ENCODE measurements at places on chromosomes 1 and 21.

DNA sequence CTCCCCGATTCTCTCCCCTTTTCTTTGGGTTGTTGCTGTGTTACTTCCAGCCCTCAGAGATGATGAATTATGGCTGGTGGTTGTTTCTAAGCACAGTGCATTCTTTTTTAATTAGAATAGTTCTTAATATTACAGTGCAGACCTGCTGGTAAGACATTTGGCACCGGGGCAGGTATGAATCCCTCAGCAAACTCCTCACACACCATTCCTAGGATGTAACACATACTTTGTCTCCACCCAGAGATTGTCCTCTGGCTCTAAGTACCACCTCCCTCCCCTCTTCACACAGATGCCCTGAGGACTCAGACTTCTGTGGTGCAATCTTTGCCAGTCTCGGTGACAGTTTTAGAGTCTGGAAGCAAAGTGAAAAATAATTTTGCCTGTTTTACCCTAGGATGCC, 143.1 kb downstream of the HLX start:
- DNase-seq: no peak

DNA sequence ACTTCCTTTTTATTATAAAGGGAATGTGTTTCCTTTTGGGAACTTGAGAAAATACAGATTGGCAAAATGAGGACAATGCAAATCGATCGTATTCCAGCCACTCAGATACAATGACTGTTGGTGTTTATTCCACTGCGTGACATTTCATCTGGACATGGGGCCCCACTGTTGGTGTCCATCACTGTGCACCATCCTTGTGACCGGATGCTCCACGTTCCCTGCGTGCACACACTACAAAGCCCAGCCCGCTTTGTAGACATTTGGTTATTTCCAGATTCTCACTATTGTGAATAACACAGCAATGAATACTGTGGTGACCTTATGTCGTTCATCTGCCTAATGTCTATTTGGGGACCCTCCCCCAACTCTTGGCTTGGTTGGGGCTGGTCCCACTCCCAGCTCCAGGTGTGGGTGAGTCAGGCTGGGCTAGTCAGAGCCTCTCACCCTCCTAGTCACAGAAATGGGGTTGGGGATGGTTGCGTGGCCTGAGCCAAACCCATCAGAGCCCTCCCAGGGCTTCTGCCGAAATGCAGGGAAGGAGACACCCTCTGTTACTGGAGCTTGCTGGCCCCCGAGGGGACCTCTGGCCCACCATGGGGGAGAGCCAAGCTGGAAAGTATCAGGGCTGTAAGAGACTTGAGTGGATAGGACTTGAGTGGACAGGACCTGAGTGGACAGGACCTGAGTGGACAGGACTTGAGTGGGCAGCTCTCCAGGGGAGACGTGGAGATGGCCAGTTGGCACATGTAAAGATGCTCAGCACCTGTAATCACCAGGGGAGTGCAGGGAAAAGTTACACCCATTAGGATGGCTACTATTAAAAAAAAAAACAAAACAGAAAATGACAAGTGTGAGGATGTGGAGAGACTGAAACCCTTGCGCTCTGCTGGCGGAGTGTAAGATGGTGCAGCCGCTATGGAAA, 57.1 kb upstream of the ADARB1 start:
- no peak for DNase-seq

GRCh38 chr1:28792644-28793121, 19.3 kb upstream of the OPRD1 start:
- DNase-seq: no peak

DNA sequence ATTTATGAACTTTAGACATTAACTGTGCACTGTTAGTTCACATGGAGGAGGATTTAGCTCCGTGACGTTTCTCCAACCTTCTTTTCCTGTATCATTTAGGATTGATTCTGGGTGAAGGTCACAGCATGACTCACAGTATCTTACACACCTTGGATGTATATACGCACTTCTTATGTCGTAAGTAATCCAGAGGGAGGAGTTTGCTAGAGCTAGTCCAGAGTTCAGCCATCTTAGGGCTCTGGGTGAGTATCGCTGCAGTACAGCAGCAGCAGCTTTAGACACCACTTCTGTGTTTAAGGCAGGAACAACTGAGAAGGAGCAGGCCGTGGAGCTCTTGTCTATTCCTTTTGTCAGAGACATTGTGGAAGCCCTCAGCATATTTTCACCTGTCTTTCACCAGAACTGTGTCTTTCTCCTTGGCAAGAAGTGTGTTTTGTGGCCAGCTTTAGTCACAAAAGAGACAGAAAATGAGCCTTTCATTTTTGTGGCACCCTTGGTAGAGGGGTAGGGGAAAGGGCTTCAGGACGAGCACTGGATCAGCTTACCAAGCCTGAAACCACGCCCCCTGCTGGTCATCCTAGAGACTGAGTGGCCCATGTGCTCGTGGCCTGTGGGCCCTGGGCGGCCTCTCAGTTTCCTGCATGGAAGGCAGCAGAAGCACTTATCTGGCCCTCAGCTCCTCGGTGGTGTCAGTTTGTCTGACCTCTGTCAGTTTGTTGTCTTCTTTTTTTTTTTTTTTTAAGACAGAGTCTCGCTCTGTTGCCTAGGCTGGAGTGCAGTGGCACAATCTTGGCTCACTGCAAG, 64.0 kb downstream of the ADARB1 start:
- peak; percentile 22 for DNase-seq

DNA sequence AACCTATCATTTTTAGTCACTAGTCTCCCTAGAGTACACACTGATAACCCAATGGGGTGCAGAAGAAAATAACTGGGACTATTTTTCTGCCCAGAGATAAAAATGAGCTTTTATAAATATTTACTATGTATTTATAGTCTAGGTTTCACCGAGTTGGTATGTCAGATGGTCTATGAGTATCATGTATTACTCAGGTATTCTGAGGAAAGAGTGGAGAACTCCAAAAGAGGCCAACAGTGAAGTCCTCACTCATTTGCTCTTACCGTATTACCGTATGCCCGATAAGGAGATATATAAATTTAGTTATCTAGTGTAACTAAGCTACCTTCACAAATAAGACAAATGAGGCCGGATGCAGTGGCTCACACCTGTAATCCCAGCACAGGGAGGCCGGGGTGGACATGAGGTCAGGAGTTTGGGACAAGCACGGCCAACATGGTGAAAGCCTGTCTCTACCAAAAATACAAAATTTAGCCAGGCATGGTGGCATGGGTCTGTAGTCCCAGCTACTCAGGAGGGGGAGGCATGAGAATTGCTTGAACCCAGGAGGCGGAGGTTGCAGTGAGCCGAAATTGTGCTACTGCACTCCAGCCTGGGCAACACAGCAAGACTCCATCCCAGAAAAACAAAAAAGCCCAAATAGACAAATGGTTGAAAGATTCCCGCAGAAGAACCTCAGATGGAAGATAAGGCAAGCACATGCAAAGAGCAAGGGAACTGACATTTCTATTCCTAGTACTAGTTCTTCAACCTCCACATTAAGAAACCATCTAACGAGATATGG, 15.6 kb downstream of the CSDE1 start:
- no peak for DNase-seq

GRCh38 chr1:2231532-2232254, 3.6 kb downstream of the SKI start:
- no peak for DNase-seq

- no peak for DNase-seq
These were observed 5.7 kb upstream of the COL6A2 start for GRCh38 chr21:46092026-46092764.

- DNase-seq: no peak
These were observed 1.2 kb upstream of the IFI44L start for GRCh38 chr1:78619032-78619431.

DNA sequence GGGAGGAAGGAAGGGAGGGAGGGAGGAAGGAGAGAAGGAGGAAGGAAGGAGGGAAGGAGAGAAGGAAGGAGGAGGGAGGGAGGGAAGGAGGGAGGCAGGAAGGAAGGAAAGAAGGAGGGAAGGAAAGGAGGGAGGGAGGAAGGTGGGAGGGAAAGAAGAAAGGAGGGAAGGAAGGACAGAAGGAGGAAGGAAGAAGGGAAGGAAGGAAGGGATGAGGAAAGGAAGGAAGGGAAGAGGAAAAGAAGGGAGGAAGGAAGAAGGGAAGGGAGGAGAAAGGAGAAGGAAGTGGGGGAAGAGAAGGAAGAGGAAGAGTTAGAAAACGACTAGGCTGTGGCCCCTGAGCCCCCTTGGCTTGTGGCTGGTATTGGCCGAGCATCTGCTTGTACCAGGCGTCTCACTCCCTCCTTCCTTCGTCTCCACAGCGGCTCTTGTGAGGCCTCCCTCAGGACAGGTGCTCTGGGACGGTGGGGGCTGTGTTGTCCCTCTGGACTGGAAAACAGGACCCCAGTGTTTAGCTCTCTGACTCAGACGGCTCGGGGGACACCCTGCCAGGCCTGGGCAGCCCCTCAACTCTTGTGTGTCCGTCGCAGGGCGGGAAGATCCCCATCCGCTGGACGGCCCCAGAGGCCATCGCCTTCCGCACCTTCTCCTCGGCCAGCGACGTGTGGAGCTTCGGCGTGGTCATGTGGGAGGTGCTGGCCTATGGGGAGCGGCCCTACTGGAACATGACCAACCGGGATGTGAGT, 36.2 kb upstream of the C1QA start:
- DNase-seq: no peak

DNA sequence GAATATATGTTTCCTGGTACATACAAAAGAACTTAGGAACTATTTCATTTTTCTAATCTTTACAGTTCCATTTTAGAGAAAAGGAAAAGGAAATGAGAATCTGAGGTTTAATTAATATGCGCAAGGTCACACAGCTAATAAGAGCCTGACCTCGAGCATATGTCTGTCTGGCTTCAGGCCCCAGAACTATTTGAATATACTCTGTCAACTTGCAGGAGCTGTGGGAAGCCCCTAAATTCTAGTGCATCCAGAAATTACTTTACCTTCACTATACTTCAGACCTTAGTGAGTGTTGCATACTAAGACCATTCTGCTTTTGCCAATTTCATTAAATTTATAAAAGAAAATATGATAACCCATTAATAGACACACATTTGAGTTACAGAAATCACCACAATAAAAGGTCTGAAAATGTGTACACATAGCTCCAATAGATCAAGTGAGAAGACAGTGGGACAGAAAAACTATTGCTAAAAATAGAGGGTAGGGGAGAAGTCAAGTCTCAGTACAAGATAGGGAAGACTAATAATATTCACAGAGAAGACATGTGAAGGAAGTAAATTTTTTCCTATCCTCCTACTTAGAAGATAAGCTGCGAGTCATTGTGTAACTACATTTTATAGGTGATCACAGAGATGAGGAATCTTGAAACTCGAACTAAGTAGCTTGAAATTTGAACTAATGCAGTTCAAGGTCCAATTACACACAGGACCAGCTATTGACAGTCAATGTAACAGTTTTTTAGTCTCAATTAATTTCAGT, 3.8 kb downstream of the RGS13 start:
- no peak for DNase-seq

DNA sequence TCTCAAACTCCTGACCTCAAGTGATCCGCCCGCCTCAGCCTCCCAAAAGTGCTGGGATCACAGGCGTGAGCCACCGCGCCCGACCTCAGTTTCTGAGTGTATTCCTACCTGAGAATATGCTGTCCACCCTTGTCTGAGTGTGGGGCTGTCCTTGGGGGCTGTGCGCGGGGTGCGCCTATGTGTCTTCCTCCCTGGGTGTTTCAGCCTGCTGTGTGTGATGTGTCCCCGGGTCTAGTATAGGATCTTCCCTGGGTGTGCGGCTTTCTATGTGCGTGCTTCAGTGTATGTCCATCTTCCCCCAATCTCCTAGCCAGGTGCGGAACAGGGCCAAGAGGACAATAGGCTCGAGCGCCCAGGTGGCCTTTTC, 8.3 kb upstream of the ID3 start:
- no peak for DNase-seq

GRCh38 chr1:174999936-175000696, at the start of gene CACYBP:
CACYBP (plus strand) TSS chr1:174999947; CDS start chr1:175000181, 234 bp downstream.
- no peak for DNase-seq

- no peak for DNase-seq
These were observed 96.6 kb downstream of the SEC16B start for GRCh38 chr1:177873238-177873637.

GRCh38 chr1:172939475-172939874, 111.3 kb downstream of the TNFSF18 start:
- no peak for DNase-seq

DNA sequence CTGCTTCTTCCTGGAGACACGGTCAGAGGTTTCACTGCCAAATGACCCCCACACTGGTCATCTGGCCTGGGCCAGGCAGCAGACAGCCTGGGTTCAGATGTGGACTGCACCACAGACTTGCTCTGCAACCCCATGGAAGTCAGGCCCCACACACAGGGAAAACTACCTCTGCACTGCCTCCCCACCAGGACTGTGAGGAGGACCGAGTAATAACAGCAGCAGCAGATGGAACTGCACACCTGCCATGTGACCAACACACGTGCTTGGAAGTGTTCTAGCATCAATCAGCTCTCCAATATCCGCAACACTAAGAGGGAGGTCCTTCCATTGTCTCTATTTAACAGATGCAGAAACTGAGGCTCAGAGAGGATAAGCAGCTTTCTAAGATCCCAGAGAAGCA, 51.4 kb downstream of the SLC9A1 start:
- no peak for DNase-seq

Measured in GM18507 (cell line).